ENCODE measurements at places on chromosomes 5 and 9.
A peak's percentile ranks its signal among the peaks of the same experiment; 100 is the strongest.

GRCh38 chr5:129852747-129853352, 51.4 kb upstream of the CHSY3 start:
- DNase-seq = peak; percentile 73

DNA sequence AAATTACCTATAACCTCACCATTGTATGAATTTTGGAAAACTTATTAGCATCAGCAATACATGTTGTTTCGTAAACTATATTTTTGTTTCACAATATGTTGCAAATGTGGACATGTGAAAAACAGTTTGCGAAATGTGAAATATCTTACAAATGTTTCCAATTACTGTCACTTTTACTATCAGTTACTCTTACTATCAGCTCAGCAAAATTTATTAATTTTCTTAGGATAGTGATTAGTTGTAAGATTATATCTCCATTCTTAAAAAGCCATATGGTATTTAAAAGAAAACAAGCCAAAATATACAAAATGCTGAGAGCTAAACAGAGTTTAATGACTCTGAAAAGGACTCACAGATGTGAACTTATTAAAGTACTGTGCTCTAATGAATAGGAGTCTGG, 111.9 kb upstream of the LPAR1 start:
- no peak for DNase-seq

- DNase-seq = no peak
These were observed 63.3 kb upstream of the SLC25A51 start for GRCh38 chr9:37967014-37967760.

GRCh38 chr5:24642022-24642421, 2.8 kb downstream of the CDH10 start:
- DNase-seq = no peak

- no peak for DNase-seq
These were observed 276.0 kb downstream of the AUH start for GRCh38 chr9:91085517-91086291.

DNA sequence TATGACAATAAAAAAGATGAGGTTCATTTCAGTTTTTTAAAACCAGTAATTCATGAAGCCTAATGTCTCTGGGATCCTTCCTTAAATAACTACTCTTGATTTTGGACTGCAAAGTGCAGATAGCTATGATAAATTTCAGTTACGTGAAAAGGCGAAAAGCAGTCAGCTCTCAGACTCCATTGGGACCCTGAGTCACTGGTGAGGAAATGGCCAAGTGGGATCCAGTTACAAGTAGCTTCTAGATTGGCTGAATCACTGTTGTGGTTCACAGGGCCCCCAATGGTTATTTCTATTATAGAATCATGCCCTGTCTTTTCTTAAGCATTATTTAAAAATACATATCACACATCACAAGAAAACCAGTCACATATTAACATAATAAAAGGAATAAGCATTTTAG, 31.1 kb upstream of the PPP3R2 start:
- no peak for DNase-seq

DNA sequence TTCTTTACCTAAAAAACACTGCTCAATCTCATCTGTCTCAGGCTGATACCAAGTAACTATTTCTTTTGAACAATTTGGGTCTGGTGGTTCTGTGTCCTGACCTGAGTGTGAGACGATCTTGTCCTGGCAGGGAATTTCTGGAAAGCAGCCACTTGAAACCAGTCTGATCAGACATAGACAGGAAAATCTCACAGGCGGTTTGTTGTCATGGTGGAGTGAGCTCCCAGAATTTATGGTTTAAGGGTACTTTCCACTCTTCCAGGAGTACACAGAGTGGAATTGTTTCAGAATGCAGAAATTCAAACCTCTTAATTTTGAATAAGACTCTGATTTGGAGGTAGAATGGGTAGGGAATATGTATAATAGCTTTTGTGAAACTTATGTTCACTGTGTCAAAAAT, 268.2 kb downstream of the ISL1 start:
- no peak for DNase-seq

DNA sequence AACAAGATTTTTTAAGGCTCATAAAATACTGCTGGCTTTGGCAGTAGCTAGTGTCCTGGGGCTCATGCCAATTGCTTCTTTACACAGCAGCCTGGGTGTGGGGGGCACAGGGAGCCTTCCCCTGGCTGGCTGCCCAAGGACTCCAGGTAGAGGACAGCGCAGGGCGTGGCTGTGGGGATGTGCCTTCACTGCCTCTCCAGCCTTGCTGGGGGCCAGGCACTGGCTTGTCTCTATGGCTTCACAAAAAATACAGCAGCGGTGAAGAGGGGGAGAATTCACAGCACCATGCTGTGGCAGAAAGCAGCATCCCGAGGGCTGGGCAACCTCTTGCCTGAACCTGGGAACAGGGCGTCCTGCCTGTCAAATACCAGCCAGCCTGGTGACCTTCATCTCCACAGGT, 57.4 kb downstream of the DAP start:
- no peak for DNase-seq

- DNase-seq = no peak
These were observed 1095.2 kb upstream of the EDIL3 start for GRCh38 chr5:85479849-85480248.

DNA sequence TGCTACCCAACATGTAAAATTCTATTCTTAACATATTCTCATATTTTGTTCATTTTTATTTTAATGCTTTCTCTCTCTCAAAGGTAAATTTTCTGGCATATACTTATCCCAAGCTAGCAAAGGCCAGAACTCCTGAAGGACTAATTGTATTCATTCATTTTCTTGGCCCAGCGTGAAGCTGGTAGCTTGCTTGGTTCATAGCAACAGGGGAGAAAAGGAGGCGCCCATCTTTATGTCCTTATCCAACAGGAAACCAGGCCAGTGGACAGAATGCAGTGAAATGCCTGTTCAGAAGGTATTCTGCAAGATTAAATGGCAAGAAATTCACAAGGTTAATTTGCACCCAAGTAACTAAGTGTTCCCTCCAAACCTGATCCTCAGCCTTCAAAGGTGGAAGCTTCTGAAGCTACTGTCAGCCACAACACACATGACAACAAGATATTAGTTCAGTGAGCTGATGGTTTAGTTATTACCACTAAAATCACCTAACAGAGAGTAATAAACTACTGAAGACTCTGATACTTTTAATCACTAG, 5.6 kb downstream of the EFNA5 start:
- DNase-seq = no peak

- DNase-seq = no peak
These were observed 65.0 kb upstream of the CTXN3 start for GRCh38 chr5:127583866-127584265.

DNA sequence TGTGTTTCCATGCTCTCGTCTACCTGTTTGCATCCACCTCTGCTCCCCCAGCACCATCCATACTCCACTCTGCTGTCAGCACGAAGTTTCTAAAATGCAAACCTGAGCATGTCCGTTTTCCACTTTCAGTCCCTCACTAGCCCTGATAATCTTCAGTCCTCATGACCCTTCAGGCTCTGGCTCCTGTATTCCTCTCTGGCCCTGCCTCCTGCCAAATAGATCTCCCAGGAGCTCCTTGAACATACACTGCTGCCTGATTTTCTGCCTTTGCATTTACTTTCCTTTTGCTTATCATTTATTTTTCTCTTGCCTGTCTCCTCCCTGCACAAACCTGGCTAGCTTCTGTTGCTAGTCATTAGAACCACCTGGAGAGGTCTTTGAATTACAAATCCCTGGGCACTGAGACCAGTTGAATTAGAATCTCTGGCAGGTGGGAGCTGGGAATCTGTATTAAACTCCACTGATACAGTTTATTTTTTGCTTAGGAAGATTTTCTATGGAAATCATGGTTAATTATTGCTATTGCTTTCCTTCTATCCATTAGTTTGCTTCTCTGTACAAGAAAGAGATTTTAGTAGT, 18.5 kb downstream of the ARHGEF28 start:
- DNase-seq = no peak

DNA sequence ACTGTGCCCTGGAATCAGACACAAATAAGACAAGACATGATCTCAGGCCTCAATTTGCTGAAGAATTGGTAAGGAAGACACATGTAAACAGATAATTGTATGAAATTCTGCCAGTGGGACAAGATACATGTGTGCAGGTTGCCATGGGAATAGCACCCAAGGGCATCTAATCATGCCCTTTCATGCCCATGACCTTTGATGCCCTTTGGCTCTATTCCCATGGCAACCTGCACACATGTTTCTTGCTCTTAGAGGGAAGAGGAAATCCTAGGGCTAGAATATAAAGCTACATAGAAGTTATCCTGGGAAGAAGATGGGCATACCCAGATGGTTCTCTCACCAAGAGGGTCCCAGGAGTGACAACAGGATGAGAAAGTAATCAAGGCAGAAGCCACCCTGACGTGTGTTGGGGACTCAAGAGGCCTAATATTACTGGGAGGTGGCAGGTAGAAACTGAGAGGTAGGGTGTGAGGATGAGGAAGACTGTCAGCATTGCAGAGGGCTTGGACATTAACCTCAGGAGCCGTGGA, 34.4 kb downstream of the P4HA2 start:
- DNase-seq = no peak

GRCh38 chr5:14251733-14252132, 108.6 kb downstream of the TRIO start:
- no peak for DNase-seq

- DNase-seq = no peak
These were observed 74.6 kb downstream of the RETREG1 start for GRCh38 chr5:16542236-16542635.

GRCh38 chr5:169519358-169519757, 64.2 kb upstream of the SPDL1 start:
- DNase-seq = no peak

DNA sequence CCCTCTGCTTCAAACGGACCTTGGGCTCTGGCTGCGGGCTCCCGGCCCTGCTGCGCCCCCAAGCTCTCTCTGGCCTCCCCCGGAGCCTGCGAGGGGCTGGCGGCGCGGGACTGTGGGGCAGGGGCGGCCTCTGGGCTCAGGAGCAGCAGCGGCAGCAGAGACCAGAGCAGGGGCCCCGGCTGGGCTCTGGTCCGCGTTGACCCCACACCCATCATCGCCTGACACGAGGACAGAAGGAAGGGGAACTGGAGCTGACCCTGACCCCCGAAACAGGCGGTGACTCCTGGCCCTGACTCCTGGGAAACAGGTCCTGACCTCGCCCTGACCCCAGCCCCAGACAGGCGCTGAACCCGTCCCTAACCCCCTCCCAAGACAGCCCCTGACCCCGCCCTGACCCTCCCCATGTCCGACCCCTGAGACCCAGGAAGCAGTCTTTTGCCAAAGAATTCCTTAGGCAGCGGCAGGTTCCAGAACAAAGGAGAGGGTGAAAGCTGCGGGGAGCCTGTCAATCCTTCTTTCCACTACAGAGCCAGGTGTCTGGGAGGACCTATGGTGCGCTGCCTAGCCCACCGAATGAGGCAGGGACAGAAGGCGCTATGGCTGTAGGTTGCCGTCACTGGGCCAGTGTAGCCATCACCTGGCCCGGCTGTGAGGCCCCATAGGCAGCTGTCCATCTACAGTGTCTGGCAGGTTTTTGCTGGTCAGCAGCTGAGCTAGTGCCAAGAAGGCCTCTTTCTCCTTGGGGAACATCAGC, 74.7 kb upstream of the SPTLC1 start:
- DNase-seq = no peak

GRCh38 chr9:120692901-120693699, 21.2 kb downstream of the MEGF9 start:
- DNase-seq = no peak
